ENCODE measurements at places on chromosomes 6 and 20.
A peak's percentile ranks its signal among the peaks of the same experiment; 100 is the strongest.

GRCh38 chr6:130447374-130447773 lies 81.6 kb downstream of the TMEM200A start:
- no peak for DNase-seq

DNA sequence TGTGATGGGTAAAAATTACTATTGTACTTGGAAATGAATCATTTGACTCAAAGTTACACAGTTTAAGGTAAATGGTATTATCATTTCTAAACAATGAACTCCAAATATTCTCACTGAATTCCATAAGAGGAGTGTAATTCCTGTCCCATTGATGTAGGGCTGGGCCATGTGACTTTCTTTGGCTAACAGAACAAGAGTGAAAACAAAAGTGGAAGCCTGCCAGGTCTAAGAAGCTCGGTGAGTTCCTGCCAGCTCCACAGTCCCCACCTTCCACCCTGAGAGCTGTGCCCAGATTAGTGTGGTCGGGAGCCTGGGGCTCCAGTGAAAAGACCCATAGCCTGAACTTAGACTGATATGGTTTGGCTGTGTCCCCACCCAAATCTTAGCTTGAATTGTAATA lies 24.6 kb downstream of the TBXT start:
- no peak for DNase-seq

DNA sequence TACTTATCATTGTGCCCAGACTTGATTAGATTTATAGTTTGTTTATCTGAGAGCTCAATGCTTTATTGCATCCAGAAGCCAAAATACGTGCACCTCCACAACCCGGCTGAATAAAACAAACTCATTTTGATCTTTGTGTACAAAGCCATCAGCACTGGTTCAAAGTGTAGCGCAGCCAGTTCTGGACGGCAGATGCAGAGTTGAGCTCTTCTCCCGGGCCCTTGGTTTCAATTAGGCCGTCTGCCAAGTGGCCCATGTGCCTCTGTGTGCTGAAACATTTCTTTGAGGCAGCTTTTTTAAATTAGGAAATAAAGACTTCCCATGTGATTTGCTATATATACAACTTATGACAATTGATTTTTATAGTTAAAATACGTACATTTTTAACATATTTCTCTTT lies 96.2 kb upstream of the RSPO3 start:
- no peak for DNase-seq

- DNase-seq, result no peak
Measured at GRCh38 chr6:90103056-90103800, 193.4 kb downstream of the BACH2 start.

- DNase-seq, result no peak
Measured at GRCh38 chr20:47042464-47042863, 147.8 kb downstream of the EYA2 start.

GRCh38 chr6:161443848-161444247 lies 170.0 kb upstream of the AGPAT4 start:
- DNase-seq, result no peak

DNA sequence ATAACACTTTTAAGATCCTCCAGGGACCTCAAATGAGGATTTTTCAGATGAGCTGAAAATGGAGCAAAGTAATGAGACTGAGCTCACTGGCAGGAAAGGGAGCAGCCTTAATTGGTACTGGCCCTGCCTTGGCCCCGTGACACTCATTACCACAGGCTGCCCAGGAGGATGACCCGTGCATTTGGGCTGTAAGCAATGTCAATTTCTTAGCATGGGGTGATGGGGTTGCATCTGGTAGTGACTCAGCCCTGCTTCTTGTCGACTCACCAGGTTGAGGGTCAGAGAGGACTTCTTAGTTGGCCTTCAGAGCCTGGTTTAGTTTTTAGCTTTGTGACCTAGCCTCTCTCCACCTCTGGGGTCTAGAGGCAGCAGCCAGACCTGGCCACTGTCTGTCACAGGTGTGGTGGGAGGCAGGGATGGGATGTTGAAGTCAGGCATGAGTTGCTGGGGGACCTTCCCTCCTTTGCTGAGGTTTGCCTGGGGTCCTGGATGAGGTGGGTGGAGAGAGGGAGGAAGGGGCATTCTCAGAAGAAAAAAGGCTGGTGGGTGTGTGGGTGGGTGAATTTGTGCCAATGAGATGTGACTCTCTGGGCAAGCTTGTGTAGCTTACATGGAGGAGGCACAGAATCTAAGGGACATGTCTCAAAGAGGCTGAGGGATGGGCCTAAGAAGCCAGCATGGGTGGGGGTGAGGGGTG lies 25.9 kb upstream of the EPB41L1 start:
- no peak for DNase-seq

DNA sequence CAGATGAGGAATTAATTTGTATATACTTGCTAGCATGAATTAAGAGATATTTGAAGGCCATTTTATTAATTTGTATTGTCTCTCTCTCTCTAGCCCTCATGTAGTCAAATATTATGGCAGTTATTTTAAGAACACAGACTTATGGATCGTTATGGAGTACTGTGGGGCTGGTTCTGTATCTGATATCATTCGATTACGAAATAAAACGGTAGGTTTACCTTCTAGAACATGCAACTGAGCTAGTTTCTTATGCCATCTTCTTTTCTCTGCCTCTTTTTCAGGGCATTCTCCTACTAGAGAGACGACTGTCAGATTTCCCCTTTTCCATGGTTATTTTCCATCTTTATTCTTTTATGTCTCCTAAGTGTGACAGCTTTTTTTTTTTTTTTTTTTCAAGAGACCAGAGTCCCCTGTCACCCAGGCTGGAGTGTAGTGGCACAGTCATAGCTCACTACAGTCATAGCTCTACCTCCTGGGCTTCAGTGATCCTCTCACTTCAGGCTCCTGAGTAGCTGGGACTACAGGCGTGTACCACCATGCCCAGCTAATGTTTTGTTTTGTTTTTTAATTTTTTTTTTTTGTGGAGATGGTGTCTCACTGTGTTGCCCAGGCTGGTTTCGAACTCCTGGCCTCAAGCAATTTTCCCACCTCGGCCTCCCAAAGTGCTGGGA lies 15.6 kb downstream of the STK4 start:
- no peak for DNase-seq

GRCh38 chr6:34512738-34513115 lies 43.4 kb downstream of the SPDEF start:
- DNase-seq, result no peak

- DNase-seq, result no peak
Measured at GRCh38 chr6:128487746-128488145, 32.7 kb downstream of the PTPRK start.

DNA sequence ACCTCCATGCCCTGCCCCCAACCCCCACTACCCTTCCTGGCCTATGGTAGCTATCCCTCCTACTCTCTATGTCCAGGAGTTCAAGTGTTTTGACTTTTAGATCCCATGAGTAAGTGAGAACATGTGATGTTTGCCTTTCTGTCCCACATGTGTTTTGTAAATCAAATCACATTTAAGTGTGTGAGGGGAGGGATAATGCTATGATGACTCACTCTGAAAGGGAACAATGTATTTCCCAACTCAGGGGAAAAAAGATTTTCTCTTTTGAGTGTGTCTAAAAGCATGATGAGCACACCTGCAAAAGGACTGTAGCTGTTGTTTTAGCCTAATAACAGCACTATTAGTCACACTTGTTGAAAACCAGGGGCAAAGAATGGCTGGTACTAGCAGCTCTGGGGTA lies 193.7 kb downstream of the GJA10 start:
- DNase-seq, result no peak

GRCh38 chr6:35058358-35058675 lies 82.8 kb downstream of the TCP11 start:
- DNase-seq, result no peak

DNA sequence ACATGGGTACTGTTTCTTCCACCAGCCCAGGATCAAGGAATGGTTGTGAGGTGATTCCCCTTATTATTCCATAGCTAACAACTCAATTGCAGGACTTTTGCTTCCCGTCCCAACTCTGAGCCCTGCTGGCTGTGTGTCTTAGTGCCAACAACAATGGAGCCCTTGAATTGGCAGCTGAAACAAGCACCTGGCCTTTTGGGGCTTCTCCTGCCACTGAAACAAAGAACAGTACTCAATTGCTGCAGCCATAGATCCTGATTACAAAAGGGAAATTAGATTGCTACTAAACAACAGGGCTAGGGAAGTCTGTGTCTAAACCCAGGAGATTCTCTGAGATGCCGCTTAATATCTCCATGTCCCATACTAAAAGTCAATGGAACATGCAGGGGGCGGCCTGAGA lies 61.3 kb upstream of the CARMIL1 start:
- no peak for DNase-seq

GRCh38 chr6:75171567-75171966 lies 34.3 kb downstream of the COL12A1 start:
- DNase-seq, result no peak

DNA sequence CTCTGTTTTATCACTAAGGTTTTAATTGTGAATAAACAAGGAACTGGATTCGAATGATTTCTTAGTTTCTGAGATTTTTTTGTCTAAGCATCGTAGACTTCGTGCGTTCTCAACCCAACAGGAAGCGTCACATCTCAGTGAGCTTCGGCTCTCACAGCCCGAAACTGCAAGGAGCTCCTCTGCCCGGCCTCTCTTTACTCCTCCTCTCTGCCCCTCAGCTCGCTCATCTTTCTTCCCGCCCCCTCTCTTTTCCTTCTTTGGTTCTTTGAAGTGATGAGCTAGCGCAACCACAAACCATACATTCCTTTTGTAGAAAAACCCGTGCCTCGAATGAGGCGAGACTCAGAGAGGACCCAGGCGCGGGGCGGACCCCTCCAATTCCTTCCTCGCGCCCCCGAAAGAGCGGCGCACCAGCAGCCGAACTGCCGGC lies 480 bp upstream of the NT5E start:
- DNase-seq, result peak; percentile 46

- DNase-seq, result no peak
Measured at GRCh38 chr6:37242429-37243052, 15.0 kb upstream of the TBC1D22B start.

GRCh38 chr6:125789167-125789566 lies 1.6 kb upstream of the NCOA7 start:
- no peak for DNase-seq

DNA sequence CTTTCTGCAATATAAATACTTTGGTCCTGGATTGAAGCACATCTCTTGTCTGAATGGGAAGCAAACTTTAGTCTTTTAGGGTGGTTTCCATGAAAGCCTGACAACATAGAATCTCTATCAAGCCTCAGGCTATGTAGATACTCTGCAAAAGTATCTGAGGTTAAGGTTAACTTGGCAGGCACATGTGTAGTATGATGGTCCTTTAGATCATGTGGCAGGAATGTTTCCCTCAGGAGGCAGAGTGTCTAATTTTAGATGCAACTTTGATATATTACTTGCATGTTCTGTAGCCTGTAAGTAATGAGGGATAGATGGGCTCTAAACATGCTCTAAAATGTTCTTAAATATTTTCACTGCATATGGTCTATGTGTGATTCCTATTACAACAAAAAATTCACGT lies 8.2 kb downstream of the MYB start:
- no peak for DNase-seq

GRCh38 chr6:44049163-44049988 lies 77.9 kb downstream of the MRPL14 start:
- no peak for DNase-seq

- peak; percentile 36 for DNase-seq
Measured at GRCh38 chr6:83215131-83216047, 22.2 kb downstream of the RWDD2A start.

- no peak for DNase-seq
Measured at GRCh38 chr20:278607-279571, 11.7 kb downstream of the C20orf96 start.

DNA sequence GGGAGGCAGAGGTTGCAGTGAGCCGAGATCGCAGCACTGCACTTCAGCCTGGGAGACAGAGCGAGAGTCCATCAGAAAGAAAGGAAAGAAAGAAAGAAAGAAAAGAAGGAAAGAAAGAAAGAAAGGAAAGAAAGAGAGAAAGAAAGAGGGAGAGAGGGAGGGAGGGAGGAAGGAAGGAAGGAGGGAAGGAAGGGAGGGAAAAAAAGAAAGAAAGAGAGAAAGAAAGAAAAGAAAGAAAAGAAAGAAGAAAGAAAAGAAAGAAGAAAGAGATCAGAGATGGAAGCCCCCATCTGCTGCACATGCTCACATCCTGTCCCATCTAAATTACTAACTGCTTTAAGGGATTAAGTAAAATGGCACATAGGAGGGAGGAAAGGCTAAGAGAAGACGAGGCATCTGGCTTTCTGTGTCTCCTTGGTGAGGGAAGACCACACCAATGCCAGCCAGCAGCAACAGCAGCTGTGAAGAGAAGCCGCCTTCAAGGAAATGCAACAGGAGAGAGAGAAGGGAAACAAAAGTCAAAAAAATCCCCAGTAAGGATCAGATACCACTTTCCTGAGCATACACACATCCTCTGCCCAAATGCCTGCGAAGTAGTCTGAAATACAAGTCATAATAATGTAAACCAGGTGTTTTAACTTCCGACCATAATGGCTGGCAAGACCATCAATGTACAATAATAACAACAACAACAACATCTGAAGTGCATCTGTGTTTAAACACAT lies 300.2 kb upstream of the JARID2 start:
- DNase-seq, result no peak

DNA sequence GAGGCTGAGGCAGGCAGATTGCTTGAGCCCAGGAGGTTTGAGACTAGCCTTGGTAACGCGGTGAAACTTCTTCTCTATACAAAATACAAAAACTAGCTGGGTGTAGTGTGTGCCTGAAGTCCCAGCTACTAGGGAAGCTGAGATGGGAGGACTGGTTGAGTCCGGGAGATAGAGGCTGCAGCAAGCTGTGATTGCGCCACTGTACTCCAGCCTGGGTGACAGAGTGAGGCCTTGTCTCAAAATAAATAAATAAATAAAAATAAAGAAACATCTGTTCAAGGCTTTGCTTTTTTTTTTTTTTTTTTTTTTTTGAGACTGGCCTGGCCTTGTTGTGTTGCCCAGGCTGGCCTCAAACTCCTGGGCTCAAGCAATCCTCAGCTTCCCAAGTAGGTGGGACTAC lies 23.7 kb upstream of the SLC23A2 start:
- no peak for DNase-seq

- no peak for DNase-seq
Measured at GRCh38 chr6:109006818-109007217, 87.8 kb downstream of the SESN1 start.

DNA sequence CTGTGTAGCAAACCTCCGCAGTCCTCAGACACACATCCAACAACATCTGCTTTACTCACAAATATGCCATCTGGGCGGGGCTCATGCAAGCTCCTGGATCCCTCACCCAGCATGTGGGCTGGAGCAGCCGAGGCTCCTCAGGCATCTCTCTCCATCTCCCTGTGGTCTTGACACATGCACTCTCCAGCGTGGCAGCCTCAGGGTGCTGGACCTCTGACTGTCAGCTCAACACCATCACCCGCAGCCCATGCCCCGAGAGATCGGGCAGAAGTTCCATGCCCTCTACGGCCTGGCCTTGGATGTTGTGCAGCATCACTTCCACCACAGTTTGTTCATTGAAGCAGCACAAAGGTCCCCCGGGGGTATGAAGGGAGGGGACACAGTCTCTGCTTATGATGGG lies 32.6 kb upstream of the CD93 start:
- no peak for DNase-seq

GRCh38 chr6:136618086-136618485 lies 67.9 kb upstream of the MAP7 start:
- DNase-seq, result no peak

- no peak for DNase-seq
Measured at GRCh38 chr6:65938000-65938399, 231.0 kb upstream of the EYS start.

GRCh38 chr20:15267935-15268334 lies 930.5 kb upstream of the FLRT3 start:
- DNase-seq, result no peak

- no peak for DNase-seq
Measured at GRCh38 chr20:57335392-57335791, 5.8 kb downstream of the SPO11 start.

GRCh38 chr6:93437491-93437890 lies 18.1 kb upstream of the EPHA7 start:
- DNase-seq, result no peak
